GM10248 (cell line): ENCODE measurements at places on chromosomes 16 and 17.

DNA sequence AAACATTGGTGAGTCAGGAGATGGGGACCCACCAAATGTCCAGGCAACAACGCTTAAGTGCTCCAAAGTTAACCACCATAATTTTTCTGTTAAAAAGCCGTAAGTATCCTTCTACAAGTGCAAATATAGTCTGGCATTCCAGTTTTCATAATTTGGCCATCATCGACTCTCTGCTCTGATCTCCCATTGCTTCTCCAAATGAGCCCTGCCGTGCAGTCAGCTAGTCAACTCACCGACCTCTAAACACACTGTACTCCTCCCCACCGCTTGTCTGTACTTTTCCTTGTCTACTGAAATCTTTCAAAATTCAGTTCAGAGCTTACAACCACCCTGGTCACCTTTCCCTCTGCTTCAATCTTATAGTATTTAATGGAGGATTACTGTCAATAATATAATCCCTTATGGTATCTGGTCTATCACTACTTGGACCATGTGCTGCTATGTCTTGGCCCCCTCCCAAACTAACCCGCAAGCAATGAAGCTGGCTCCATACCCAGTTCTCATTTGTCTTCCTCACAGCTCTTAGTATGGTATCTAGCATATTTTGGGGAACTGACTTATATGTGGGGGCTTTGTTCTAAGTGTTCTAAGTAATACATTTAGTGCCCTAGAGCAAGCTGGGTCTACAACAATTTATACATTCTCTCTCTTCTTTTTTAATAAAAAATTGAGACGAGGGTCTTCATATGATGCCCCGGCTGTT lies 52.7 kb upstream of the SLC25A19 start:
- DNase-seq = no peak

GRCh38 chr17:55198690-55199370 lies 65.9 kb upstream of the HLF start:
- DNase-seq = no peak

- DNase-seq = no peak
These were observed 23.4 kb downstream of the SMIM36 start for GRCh38 chr17:55487695-55488432.

DNA sequence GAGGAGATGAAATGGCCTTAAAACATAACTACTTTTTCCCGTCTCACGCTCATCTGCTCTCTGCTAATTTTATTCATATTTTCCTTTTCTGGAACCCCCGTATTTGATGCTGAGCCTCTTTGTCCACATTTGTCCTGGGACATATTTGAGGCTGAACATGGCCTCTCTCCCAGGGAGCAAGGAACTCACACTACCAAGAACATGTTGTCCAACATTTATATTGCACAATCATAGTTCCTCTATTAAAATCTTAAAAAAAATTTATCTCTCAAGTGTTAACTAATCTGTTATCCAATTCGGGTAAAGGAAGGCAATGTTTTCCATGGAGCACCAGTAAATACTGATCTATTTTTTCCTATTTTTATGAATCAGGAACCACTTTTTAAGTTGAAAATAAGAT lies 60.2 kb downstream of the CMC2 start:
- no peak for DNase-seq

DNA sequence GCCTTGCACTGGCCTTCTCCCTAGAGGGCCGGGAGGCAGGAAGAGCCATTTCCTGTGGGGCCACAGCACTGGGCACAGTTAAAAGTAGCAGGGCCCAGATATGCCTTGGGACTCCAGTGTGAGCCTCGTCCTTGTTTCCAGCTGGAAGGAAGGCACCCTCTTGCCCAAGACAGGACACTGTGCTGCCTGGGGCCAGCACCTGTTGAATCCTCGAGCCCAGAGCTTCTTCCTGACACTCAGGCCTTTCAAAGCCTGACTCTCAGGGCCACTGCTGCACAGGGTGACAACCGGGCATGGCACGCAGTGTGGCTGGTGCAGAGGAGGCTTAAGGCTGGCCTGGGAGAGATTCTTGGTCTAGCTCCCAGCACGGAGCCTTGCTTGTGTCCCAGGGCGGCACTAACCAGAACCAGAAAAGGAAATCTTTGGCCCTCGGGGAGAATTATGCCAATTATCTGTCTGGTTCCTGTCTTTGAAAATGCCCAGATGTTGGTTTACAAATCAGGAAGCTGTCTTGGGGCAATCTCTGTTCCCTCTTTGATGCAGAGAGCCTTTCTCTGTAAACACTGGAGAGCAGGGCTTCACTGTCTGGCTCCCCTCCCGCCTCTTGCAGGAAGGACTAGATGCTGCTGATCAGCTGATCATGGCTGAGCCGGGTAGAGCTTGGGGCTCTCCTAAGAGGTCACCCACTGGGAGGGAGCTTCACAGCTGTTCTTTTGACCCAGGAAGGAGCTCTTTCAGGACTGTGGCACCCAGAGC lies 11.1 kb downstream of the LDHD start:
- peak; percentile 27 for DNase-seq

- DNase-seq = no peak
These were observed 21.4 kb downstream of the TTLL6 start for GRCh38 chr17:48795444-48796162.

DNA sequence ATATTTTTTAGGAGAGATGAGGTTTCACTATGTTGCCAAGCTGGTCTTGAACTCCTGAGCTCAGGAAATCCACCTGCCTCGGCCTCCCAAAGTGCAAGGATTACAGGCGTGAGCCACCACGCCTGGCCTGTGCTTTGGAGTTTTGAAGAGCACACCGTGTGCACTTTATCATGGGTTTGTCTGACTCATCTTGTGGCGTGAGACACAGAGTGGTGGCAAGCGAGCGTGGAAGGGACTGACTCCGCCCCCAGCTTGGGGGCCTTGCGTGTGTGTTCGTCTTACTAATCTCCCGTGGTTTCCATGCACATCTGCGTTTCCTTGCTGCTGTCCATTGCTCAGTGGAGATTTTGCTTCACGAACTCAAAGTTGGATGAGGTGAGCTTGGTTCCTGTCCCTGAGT lies 22.9 kb downstream of the CRAMP1 start:
- DNase-seq = no peak

DNA sequence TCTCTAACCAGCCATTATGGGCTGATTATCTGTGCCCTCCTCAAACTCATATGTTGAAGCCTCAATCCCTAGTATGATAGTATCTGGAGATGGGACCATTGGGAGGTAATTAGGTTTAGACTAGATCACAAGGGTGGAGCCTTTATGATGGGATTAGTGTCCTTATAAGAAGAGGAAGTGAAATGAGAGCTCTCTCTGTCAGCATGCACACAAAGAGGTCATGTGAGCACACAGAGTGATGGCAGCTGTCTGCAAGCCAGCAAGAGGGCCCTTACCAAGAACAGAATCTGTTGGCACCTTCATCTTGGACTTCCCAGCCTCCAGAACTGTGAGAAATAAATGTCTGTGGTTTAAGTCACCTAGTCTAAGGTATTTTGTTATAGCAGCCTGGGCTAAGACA lies 101.9 kb downstream of the PCTP start:
- DNase-seq = no peak

DNA sequence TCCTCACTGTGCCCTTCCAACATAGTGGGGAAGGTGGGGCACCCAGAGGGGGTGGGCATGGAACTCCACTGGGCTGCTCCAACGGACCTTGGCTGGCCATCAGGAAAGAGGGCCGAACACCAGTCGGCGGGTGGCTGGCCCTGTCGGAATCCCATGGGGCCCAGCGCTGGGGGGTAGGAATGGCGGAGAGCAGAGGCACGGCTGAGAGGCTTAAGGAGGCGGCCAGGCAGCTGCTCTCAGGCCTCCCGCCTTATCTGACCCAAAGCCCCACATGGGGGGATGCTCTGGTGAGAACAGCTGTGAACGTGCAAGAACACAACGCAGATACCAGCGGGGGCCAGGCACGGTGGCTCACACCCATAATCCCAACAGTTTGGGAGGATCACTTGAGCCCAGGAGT lies 4.4 kb upstream of the MYO1C start:
- DNase-seq = no peak

DNA sequence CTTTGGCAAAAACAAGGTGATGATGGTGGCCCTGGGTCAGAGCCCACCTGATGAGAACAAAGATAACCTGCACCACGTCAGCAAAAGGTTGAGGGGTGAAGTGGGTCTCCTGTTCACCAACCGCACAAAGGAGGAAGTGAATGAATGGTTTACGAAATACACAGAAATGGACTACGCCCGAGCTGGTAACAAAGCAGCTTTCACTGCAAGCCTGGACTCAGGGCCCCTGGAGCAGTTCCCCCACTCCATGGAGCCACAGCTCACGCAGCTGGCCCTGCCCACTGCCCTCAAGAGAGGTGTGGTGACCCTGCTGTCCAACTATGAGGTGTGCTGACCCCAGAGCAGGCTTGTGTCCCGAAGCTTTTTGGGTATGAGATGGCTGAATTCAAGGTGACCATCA lies 29.7 kb upstream of the DLX4 start:
- DNase-seq = no peak

DNA sequence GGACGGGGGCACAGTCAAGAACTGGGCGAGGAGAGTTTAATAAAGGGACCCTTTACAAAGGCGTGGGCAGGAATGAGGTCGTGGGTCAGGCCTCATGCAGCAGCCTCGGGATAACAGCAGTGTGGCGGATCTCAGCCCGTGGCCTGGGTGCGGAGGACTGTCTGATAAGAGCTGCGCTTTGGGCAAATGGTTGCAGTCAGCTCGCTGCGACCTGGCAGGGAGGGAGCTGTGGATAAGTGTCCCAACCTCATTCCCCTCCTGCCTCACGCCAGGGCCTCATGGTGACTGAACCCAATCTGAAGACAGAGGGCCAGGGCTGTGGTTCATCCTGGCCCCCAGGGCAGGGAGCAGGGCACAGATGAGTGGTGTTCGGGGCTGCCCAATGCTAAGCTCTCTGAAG lies 13.6 kb downstream of the SMTNL2 start:
- DNase-seq = no peak

- peak; percentile 68 for DNase-seq
These were observed 4.7 kb downstream of the SLC12A3 start for GRCh38 chr16:56869513-56870275.

GRCh38 chr17:35546487-35546886 lies 9.0 kb upstream of the SLFN12L start:
- DNase-seq = no peak

GRCh38 chr17:67672592-67673335 lies 45.0 kb upstream of the NOL11 start:
- DNase-seq = no peak

DNA sequence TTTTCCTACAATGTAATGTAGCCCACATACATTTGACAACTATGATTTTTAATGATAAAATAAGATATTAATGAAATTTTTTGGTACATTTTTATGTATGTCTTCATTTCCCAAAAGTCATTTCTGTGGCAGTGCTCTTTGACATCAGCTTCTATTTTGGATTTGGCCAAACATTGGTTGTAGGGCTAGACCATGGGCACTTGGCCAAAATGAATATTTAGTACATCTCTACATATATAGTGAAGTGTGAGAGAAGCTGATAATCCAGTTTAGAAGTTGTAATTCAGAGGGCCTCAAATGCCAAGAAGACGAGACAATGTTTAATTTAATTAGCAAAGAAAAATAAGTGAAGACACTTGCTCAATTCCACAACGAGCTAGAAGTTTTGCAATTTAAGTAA lies 724.9 kb upstream of the SOX9 start:
- no peak for DNase-seq

DNA sequence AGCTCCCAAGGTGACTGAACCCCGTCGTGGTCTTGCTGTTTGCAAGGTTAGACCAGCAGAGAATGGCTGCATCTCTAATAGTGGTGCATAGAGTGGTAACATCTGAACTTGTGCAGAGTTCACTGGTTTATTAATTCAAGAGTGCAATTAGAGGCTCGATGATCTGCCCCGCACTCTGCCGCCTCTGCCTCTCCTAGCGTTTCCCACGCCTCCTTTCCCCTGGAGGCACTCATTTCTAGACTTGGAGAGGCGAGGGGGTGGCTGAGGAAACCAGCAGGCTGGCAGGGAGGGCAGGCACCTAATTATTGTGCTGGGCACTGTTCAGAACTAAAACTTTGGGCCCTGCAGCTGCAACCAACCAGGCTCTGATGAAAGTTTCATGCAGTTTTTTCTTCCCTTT lies 363.5 kb upstream of the EEF2KMT start:
- no peak for DNase-seq

- no peak for DNase-seq
These were observed 1.2 kb downstream of the ARHGEF15 start for GRCh38 chr17:8311131-8311790.

GRCh38 chr16:12214509-12214908 lies 238.0 kb downstream of the SNX29 start:
- DNase-seq = no peak

DNA sequence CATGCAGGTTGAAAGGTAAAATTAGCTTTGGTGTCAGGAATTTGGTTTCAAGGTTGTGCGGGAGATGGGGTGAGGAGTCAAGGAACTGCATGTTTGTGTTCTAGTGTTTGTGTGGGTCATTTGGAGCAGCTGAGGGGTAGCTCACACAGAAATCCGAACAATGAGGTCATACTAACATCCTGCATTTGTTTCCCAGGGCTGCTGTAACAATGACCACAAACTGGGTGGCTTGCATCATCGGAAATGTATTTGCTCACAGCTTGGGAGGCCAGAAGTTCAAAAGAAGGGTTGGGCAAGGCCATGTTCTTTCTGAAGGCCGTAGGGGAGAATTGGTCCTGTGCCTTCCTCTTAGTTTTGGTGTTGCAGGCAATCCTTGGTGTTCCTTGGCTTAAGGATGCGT lies 287.4 kb downstream of the HAPSTR1 start:
- DNase-seq = no peak

- DNase-seq = peak; percentile 70
These were observed 3.6 kb upstream of the ALOX12B start for GRCh38 chr17:8091033-8091687.

- no peak for DNase-seq
These were observed 96.4 kb upstream of the SHISA6 start for GRCh38 chr17:11144358-11145233.

GRCh38 chr16:72162105-72162692 lies 9.8 kb downstream of the PMFBP1 start:
- no peak for DNase-seq

GRCh38 chr16:67676516-67676915 lies 9.9 kb downstream of the C16orf86 start:
- DNase-seq = no peak

- DNase-seq = no peak
These were observed 39.9 kb downstream of the IQCK start for GRCh38 chr16:19757762-19758595.

GRCh38 chr16:83200005-83200779 lies 573.4 kb downstream of the CDH13 start:
- DNase-seq = no peak

GRCh38 chr16:785563-786535 lies 2.3 kb downstream of the RPUSD1 start:
- peak; percentile 80 for DNase-seq
